ENCODE measurements at places on chromosomes 5 and 9.

GRCh38 chr9:136107155-136107952, 11.3 kb downstream of the TMEM250 start:
- DNase-seq, result no peak

DNA sequence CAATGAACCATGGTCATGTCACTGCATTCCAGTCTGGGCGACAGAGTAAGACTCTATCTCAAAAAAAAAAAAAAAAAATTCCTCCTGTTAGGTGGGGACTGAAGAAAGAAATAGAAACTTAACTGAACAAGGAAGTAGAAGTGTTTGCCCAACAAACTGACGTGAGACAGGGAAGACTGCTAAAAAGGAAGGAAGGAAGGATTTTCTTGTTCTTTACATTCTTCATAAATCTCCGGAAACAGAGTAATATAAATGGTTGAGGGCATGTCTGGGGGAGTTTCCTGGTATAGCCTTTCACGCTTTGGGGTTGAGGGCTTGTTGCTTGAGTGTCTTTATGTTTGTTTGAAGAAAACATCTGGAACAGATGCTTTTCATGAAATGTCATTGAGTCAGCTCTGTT, 3.1 kb downstream of the TOR1B start:
- no peak for DNase-seq

DNA sequence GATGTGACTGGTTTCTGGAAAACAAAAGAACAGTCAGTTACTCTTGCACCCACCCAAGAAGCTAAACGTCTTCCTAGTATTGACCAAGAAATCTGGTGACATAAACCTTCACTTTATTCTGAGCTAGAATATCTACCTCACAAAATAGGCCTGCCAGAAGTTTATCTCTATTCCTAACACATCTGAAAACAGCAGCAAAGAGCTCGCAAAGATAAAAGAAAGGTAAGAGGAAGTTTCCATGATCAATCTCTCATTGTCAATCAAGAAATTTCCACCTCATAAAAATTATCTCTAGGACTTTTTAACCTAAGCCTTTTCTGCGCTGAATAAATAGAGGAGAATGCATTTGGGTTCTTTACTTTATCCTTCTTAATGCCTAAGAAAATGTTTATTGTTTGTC, 17.3 kb upstream of the ZNF474 start:
- no peak for DNase-seq

GRCh38 chr5:56763711-56764466, 51.5 kb upstream of the MAP3K1 start:
- DNase-seq, result no peak

DNA sequence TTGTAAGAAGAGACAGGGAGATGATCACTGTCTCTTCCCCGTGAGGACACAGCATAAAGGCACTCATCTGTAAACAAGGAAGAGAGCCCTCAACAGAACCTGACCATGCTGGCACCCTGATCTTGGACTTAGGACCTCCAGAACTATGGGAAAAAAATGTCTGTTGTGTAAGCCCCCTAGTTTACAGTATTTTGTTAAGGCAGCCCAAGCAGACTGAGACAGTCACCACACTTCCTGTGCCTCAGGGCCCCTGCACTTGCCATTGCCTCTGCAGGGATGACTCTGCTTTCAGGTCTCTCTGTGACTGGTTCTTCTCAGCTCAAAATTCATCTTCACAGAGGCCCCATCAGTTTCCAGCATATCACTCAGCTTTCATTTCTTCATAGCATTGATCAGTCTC, 372.1 kb downstream of the TLE1 start:
- DNase-seq, result no peak
